ENCODE measurements at places on chromosomes 2 and 18.
A peak's percentile ranks its signal among the peaks of the same experiment; 100 is the strongest.

GRCh38 chr2:199850218-199850717 lies 724 bp downstream of the FTCDNL1 start:
- no peak for DNase-seq

GRCh38 chr2:152068226-152068625 lies 30.6 kb downstream of the CACNB4 start:
- DNase-seq, result no peak

GRCh38 chr2:234420408-234420807 lies 76.5 kb downstream of the ARL4C start:
- DNase-seq, result no peak

GRCh38 chr2:102789349-102790090 lies 27.7 kb downstream of the TMEM182 start:
- DNase-seq, result no peak

DNA sequence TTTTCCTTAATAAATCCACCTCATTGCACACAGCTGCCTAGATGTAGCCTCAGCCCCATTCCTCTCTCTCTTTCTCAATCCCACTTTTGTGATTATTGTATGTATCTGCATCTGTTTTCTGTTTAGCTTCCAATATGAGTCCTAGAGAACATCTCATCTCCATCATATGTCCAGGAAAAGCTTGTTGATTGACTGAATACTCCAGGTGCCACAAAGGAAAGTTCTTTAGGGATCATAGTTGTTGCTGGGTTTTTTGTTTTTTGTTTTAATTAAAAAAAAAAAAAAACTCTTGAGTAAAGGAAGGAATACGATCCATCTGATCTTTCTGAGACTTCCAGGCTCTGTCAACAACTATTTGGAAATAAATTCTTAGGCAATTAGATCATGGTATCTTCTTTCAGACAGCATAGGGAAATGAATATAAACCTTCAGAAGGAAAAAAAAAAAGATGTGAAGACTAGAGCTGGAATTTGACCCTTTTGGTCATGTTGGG lies 42.5 kb downstream of the KIAA2012 start:
- no peak for DNase-seq

- no peak for DNase-seq
These were observed 44.7 kb upstream of the FAHD2A start for GRCh38 chr2:95357717-95358280.

DNA sequence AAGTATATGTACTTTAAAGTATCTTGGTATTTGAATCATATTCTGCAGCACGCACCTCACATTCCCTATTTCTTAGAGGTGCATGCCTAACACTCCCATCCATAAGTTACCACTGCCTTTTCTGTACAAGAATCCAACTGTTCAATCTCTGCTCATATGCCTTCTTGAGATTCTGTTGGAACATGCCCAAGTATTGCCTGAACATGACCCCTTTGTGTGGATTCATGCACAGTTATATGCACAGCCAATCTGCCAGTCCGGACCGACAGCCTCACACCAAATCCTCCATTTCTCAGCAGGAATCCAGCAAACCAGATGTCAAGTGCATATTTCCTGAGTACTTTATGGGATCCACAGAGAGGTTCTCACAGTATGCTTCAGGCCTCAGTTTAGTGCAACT lies 222.0 kb downstream of the TMEM182 start:
- no peak for DNase-seq

GRCh38 chr2:205685314-205686055 lies 3.2 kb downstream of the NRP2 start:
- peak; percentile 80 for DNase-seq

DNA sequence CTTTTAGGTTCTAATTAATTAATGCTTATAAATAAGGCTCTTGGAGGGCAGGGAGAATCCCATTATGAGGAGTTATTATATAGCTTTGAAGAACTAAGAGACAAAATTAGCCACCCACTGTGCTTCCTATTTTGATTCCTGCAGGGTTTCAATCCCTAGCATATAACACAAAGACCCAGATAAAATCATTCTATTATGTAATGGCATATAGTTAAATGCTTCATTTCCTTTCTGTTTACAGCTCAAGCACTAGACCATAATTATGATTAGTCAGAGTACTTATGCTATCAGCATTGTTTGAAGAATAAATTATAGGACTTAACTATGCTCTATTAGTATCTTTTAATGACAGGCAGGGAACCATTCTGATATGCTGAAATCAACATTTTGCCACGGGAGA lies 9.1 kb downstream of the GPR155 start:
- DNase-seq, result no peak

- no peak for DNase-seq
These were observed 416.8 kb upstream of the MYT1L start for GRCh38 chr2:2747797-2748301.

DNA sequence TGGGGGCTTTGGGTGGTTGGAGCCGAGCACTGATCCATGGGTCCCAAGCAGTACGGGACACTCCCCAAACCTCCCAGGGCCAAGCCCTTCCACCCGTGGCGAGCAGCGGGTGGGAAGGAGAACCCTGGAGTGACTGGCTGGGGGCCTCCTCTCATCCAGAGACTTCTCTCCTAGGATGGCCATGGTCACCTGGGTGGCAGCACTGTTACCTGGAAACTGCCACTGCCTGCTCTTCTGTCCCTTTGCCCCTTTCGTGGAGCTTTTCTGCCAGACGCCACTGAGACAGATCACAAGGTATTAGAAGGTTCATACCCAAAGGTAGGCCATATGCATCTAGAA lies 26.9 kb downstream of the CENPO start:
- DNase-seq, result no peak

- no peak for DNase-seq
These were observed 3.6 kb upstream of the RNF144A start for GRCh38 chr2:6913415-6914157.

DNA sequence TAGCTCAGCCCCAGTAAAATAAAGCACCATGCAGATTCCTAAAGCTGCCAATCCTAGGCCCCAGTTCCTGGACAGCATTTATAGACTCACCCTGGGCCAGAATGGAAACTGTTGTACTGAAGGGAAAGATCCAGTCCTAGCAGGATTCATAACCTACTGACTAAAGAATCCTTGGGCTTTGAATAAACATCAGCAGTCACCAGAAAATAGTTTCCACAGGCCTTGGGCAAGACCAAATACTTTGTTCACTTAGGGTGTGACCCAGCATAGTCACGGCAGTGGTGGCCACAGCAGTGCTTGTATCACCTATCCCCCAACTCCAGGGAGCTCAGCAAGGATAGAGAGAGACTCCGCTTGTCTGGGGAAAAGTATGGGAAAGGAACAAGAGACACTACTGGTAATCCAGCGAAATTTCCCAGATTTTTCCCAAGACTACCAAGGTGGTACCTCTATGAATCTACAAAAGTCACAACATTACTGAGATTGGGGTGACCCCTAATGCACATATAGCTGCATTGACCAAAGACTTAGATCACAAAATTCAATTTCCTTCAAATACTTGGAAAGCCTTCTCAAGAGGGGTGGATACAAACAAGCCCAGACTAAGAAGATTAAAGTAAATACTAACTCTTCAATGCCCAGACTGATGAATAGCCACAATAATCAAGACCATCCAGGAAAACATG lies 748.1 kb upstream of the LRATD1 start:
- DNase-seq, result no peak

DNA sequence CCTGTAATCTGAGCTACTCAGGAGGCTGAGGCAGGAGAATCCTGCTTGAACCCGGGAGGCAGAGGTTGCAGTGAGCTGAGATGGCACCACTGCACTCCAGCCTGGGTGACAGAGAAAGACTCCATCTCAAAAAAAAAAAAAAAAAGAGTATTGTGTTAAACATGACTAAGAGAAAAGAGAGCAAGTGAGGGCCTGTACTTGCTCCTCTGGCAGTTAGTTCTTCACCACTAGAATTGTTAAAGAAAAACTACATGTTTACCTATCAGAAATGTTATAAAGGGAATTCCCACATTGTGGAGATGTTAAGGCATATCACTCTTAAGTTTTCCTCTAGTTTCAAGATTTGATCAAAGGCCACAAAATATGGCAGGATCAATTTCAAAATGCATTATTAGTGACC lies 75.4 kb upstream of the LRATD1 start:
- DNase-seq, result no peak

DNA sequence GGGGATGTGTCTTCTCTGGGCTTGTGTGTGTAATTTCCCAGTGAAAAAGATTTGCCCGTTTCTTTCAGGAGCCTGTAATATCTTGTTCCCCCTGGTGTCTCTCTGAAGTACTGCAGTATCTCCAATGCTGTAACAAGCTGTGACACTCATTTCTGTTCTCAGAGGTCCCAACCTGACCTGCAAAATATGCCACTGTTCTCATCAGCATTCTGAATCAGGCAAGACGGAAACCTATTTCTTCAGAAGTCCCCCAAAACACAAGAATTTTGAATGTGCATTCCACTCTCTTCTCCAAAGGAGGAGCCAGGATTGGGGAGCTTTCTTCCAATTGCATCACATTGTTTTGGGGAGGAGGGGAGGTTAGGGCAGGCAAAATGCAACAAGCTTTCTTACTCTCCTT lies 77.0 kb upstream of the CNGA3 start:
- peak; percentile 64 for DNase-seq

- DNase-seq, result no peak
These were observed 549.0 kb downstream of the ZNF804A start for GRCh38 chr2:185147361-185147760.

DNA sequence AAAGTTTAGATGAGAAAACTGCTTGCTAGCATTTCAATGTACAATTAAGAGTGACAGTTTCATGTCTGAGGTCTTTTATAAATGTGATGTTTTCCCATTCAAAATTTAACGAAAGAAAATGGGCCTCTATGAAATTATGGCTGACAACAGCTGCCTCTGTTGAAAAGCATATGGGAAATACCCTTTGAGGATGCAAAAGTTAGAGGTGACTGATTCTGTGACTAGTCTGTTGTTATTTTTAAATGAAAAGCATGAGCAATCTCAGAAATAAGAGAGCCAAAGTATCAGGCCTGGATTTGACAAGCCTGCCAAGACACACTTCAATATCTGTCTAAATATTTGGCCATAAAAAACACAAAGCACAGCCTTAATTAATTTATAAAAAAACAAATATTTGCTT lies 580.8 kb downstream of the ERBB4 start:
- no peak for DNase-seq

GRCh38 chr2:237896956-237897355 lies 37.5 kb downstream of the RAMP1 start:
- DNase-seq, result no peak

GRCh38 chr18:25112821-25113434 lies 239.0 kb downstream of the ZNF521 start:
- no peak for DNase-seq

GRCh38 chr18:12765126-12765525 lies 62.3 kb downstream of the PSMG2 start:
- DNase-seq, result no peak

GRCh38 chr2:98730053-98730706 lies 752 bp downstream of the MGAT4A start:
- DNase-seq, result peak; percentile 28

DNA sequence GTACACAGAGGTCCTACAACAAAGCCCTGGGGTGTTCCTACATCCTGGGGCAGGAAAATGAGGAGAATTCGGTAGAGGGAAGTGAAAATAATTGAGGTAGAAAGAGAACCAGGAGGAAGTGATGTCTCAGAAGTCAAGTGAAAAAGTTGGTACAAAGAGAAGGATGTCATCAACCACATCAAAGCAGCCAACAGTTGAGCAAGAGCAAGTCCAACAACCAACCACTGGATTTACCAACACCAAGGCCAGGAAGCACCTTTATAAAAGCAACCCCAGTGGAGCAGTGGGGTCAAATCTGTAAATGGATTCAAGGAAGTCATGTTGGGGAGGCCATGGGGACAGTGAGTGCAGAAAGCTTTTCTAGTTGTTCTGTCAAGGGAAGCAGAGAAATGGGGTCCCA lies 360.4 kb downstream of the ZNF516 start:
- DNase-seq, result no peak

DNA sequence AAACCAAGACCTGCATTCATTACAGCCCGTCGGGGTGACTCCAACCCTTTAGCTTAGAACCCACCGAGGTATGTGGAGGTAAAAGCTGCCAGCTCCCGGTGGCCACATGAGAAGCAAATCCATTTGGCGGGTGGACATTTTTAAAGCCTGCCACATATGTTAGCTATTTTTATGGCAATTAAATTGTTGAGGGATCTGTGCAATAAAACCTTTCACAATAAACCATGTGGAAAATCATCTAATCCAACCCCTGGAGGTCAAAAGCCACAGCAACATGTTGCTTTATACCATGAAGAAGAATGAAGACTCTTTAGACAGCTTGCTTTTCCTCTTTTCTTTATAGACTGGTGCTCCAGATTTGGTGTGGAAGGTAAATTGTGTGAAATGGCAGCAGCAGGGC lies 176.3 kb downstream of the AGPS start:
- DNase-seq, result no peak

- no peak for DNase-seq
These were observed 17.2 kb upstream of the LYPD6B start for GRCh38 chr2:149021271-149021719.

DNA sequence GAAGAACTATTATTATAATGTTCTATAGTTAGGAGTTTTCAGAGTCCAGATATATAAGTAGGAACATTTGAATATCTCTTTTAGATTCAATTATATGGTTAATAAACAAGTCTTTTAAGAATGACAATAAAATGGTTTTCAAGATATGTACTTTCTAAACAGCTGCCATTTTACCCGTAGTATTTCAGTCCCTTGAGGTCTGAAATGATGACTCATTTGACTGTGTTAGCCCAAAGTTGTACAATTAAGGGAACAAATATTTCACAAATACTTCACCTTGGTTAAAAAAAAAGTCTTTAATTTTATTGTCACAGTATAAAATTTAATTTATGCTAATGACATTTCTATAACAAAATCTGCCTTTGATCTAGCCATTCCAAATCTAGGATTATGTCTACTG lies 91.6 kb upstream of the TANK start:
- DNase-seq, result peak; percentile 28

DNA sequence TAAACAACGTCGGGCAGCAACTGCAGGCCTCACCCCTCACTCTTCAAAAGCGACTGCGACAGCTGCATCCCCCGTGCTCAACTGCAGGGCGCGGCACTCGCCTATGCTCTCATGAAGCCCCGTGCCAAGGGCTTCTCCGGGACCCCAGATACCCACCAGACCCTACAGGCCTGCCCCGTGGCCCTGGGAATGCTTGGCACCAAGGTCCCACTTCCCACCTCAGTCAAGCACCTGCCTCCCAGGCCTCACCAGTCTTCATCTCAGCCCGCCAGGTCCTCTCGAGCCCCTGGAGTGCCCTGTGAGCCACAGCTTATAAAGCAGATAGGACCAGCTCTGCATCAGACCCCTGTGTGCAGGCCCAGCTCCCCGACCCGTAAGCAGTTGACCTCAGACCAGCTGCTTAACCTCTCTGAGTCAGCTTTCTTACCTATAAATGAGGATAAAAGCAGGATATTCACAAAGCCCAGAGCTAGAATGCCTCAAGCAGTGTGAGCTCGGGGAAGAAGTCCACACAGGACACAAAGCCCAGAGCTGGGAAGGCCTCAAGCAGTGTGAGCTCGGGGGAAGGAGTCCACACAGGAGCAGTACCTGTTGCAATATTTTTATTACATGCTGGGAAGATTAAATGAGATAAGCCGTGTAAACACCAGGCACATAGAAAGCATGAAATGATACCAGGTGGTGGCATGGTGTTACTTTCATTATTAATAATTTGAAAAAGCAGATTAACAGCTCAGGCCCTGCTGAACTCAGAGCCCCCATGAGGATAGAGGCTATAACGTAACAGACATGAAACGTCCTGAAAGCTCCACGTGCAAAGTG lies 96.9 kb downstream of the HDAC4 start:
- no peak for DNase-seq

GRCh38 chr2:195612611-195613495 lies 44.2 kb upstream of the SLC39A10 start:
- peak; percentile 89 for DNase-seq

Data from astrocyte of the hippocampus (primary cell).